Osteoblast (primary cell): ENCODE measurements at places on chromosomes 3 and 15. TPM values are rescaled to one million over a fixed set of nuclear protein-coding genes. Genes with fewer than 3 reads are reported as not detected.

DNA sequence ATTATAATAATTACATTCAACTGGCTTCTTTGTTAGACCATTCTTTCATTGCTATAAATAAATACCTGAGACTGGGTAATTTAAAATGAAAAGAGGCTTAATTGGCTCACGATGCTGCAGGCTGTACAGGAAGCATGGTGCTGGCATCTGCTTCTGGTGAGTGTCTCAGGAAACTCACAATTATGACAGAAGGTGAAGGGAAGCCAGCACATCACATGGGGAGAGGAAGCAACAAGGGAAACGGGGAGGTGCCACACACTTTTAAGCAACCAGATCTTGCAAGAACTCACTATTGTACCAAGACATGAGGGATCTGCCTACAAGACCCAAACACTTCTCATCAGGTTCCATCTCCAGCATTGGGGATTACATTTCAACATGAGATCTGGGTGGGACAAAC, 413.1 kb upstream of the ARRDC4 start:
- DNase-seq = no peak

DNA sequence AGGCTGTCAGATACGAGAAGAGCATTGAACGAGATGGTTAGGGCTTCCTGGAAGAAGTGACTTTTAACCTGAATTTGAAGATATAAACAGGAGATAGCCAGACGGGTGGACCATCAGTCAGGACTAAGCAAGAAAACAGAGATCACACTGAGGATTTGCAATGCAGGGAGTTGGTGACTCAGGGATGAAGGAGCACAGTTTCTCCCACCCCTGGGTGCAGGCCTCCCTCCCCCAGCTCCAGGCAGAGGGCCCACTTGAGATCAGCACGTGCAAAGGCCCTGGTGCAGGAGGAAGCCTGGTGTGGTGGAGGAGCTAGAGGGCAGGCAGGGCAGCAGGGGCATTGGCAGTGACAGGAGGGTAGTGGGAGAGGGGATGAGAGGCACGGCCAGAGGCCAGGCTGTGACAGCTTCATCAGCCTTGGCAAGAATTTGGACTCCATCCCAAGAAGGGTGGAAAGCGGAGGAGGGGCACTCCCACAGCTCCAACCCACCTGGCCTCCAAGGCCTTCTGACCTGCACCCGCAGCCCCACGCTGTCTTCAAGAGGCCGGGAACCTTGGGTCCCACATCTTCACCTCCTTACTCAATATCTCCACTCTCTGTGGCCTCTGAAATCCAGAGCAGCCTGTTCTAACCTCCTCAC, 8.7 kb upstream of the PCSK6 start:
- DNase-seq = no peak

- DNase-seq = no peak
Observed at GRCh38 chr3:127964816-127965215, 49.8 kb downstream of the KBTBD12 start.

SEMA5B gene
- total RNA-seq = not detected in 2 replicates

- peak; percentile 90 for DNase-seq
Observed at GRCh38 chr15:71219645-71220044, 104.4 kb downstream of the THSD4 start.

GRCh38 chr3:112053229-112053628, 18.7 kb downstream of the TMPRSS7 start:
- no peak for DNase-seq

SPINK8 gene
- total RNA-seq = not detected in 2 replicates

DNA sequence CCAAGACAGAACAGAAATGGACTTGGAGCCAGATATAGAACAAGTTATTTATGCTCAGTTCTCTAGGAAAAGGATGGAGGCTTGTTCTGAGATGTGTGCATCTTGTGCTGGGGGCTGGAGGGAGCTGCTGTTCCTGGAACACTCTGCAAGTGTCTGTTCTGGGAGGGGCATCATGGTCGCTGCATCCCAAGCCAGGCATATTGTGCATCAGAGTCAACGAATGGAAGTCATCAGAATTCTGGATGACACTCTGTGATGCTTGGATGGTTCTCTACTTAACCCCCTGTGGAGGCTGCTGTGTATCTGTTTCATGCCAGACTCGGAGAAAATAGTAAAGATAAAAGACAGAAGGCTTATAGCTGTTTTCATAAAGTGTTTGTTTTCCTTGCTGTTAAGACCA, 34.7 kb downstream of the RPL22L1 start:
- no peak for DNase-seq

RBM15B gene
- total RNA-seq = 42.4 and 48.9 TPM in 2 replicates

- no peak for DNase-seq
Observed at GRCh38 chr15:89039142-89039541, 49.1 kb upstream of the ABHD2 start.

DNA sequence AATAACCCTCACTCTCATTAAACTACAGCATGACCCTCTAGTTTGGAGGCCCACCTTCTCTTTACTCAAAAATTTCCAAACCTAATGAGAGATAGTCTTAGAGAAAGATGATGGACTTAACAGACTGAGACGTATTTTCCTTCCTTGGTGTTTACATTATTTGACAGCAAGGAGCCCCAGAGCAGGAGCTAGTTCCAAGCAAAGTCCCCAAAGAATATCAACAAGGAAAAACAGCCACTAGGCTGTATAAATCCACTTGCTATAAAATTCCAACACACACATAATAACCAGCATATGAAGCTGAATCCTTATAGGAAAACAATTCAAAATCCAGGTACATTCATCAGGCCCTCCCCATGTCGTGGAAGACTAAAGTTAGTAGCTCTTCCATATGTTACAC, 660.0 kb downstream of the FHIT start:
- DNase-seq = no peak
